Activated T-cell treated with anti-CD3 and anti-CD28 coated beads, Interleukin-2, amount 50 U/mL, for 72 hours (primary cell): ENCODE measurements at places on chromosomes 7 and 10. TPM values are rescaled to one million over a fixed set of nuclear protein-coding genes. Genes with fewer than 3 reads are reported as not detected.
A peak's percentile ranks its signal among the peaks of the same experiment; 100 is the strongest.

Gene HOXA11
- total RNA-seq: 0.14 TPM

- H3K27me3 ChIP-seq: no peaks in the 10 kb centered on the region
- DNase-seq: no peak
- peaks cover 72% of the 10 kb centered on the region for H3K4me1 ChIP-seq
- peak overlapping the region; percentile 99 for H3K4me3 ChIP-seq
- peaks cover 4% of the 10 kb centered on the region for H3K36me3 ChIP-seq
Observed at GRCh38 chr7:5777932-5778331, 3.5 kb downstream of the RNF216 start.

DNA sequence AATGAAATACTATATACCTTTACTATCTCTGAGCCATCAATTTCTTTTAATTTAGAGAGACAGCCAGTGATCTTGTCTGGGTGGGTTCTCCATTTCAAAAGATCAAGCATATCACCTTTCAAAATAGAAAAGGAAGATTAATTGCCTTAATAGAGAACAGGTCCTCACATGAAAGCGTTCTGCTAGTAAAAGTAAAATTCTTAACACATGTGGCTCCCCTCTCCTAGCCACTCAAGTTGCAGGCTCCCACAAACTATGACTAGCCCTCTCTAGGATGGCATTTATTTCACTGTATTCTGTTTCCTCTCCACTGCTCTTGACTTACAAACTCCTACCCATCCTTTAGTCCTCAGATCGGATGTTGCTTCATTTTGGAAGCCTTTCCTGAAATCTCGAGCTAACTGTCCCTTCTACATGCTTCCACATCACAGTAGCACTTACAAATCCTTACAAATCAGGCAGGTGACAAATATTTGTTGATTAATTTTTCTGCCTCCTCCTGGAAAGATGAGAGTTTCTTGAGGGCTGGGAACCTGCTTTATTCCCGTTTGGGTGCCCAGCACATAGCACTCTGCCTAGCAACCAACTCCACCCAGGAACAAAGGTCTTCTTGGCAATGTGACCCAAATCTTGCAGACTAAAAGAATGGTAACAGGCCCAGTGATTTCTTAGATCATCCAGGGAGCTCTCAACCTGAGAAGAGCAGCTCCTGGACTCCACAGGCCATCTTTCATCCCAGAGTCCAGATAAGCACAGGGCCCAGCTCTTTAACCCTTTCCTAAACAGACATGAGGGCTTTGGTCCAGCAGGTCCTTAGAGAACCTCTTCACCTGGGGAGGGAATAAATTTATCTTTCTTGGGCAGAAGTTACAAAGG is 310.4 kb upstream of the IMMP2L start:
- no peak for DNase-seq
- no peak overlapping the region for H3K27ac ChIP-seq
- H3K4me3 ChIP-seq: no peak overlapping the region
- H3K4me1 ChIP-seq: no peaks in the 10 kb centered on the region
- peaks cover 10% of the 10 kb centered on the region for H3K27me3 ChIP-seq
- H3K36me3 ChIP-seq: no peaks in the 10 kb centered on the region

DNA sequence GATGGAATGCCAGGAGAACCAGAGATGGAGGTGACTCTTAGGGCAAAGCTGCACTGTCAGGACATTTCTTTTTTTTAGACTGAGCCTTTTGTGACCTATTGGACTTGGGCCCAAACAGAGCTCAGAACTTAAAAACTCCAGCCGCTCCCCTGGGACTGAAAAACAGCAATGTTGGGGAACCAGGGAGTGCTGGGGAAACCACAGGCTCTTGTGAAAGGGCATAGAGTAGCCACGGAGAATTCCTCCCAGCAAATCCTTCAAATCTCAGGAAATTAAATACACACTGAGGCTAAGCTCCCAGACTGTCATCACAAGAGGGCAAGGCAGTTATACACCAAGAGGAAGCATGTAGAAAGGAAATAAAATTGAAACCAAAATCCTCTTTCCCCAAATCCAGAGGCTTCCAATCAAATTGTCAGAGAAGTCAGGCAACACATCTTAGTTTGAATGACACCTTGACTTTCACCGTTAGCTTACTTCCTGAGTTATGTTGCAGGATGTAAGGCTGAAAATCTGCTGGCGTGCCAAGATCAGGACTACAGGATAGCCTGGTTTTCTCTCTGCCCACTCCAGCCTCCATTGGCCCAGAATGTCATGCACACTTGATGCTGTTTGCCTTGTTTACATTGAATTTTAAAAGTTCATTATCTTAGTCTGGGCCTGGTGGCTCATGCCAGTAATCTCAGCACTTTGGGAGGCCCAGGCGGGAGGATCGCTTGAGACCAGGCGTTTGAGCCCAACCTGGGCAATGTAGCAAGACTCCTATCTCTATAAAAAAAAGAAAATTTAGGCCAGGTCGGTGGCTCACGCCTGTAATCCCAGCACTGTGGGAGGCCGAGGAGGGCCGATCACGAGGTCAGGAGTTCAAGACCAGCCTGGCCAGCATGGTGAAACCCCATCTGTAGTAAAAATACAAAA is 2.6 kb upstream of the RFC2 start:
- peaks cover 10% of the 10 kb centered on the region for H3K4me1 ChIP-seq
- no peak overlapping the region for H3K27ac ChIP-seq
- no peak for DNase-seq
- H3K27me3 ChIP-seq: no peaks in the 10 kb centered on the region

Gene SNX10
- 37.4 TPM for total RNA-seq

Gene SERPINE1
- total RNA-seq: not detected

DNA sequence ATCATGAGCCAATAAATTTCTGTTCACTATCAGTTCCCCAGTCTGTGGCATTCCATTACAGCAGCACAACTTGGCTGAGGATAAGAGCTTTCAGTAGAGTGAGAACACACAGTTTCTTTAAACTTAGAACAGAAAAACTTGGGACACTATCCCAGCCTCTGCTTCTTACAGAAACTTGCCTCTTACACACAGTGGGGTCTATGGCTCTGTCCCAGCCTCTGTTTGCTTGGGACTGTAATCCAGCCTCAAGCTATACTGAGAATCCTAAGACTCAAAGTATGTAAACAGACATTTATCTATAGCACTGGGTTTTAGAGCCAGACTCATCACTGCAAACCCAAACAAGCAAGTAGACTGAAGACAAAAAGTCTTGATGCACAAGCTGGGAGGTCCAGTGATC is 355.8 kb upstream of the VSTM2A start:
- H3K4me1 ChIP-seq: no peaks in the 10 kb centered on the region
- peaks cover 4% of the 10 kb centered on the region for H3K36me3 ChIP-seq
- no peak overlapping the region for H3K4me3 ChIP-seq

Gene TMEM213
- not detected for total RNA-seq

- no peaks in the 10 kb centered on the region for H3K27me3 ChIP-seq
- no peak for DNase-seq
- peaks cover 4% of the 10 kb centered on the region for H3K36me3 ChIP-seq
- no peak overlapping the region for H3K4me3 ChIP-seq
- H3K27ac ChIP-seq: no peak overlapping the region
- no peaks in the 10 kb centered on the region for H3K4me1 ChIP-seq
Observed at GRCh38 chr7:140773104-140773503, 76.6 kb downstream of the NDUFB2 start.

DNA sequence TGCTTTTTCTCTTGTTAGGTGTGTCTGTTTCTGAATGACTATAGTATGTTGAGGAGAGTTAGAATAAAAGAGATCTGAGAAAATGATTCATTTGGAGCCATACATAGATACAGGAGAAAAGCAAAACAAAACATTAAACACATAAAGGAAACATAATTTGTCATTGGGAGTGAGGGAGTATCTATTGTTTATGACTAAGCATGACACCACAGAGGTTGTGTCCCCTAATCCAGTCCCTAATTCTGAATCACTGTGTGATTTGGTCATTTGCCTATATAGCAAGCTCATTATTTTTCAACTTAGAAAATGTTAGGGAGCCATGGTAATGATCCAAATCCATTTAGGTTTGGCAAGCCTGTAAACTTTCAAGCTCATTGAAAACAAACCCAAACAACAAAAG is 132.3 kb upstream of the BMPER start:
- H3K4me1 ChIP-seq: peaks cover 16% of the 10 kb centered on the region
- peak overlapping the region; percentile 2 for H3K27ac ChIP-seq
- DNase-seq: no peak
- no peak overlapping the region for H3K4me3 ChIP-seq

DNA sequence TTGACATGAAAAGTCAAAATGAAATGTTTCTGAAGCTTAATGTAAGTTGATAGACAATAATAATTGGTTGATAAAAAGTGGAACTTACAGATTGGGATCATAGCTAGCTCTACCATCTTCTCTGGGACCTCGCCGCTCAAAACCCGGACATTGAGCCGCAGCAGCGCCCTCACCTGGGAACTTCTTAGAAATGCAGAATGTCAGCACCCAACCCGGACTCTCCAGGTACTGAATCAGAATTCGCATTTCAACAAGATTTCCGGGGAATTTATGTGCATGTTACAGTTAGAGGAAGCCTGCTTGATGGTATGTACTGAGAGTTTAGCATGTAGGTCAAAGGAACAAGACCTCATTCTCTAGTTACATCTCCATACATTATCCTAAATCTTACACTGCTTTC is 36.7 kb upstream of the ABLIM1 start:
- no peak overlapping the region for H3K27ac ChIP-seq
- peaks cover 11% of the 10 kb centered on the region for H3K4me1 ChIP-seq
- DNase-seq: peak; percentile 25
- no peaks in the 10 kb centered on the region for H3K36me3 ChIP-seq
- peaks cover 6% of the 10 kb centered on the region for H3K27me3 ChIP-seq

DNA sequence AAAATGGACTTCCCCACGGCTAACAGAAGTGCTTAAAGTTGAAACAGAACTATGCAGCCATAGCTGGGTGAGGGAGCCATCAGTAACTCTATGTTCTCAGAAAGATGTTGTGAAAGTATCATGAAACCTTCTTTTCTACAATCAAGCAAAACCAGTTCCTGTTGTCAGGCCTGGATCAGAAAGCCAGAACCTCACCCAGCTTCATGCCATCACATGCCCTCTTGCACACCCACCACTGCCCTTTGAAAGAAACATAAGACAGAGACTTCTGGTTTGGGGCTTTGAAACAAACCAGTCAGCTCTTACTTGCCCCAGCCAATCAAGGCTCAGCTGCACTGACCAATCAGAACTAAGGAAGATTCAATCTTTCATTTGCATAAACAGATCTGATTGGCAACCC is 230.8 kb upstream of the FERD3L start:
- no peaks in the 10 kb centered on the region for H3K27me3 ChIP-seq
- H3K4me1 ChIP-seq: no peaks in the 10 kb centered on the region
- DNase-seq: no peak
- no peak overlapping the region for H3K4me3 ChIP-seq
- H3K36me3 ChIP-seq: no peaks in the 10 kb centered on the region

DNA sequence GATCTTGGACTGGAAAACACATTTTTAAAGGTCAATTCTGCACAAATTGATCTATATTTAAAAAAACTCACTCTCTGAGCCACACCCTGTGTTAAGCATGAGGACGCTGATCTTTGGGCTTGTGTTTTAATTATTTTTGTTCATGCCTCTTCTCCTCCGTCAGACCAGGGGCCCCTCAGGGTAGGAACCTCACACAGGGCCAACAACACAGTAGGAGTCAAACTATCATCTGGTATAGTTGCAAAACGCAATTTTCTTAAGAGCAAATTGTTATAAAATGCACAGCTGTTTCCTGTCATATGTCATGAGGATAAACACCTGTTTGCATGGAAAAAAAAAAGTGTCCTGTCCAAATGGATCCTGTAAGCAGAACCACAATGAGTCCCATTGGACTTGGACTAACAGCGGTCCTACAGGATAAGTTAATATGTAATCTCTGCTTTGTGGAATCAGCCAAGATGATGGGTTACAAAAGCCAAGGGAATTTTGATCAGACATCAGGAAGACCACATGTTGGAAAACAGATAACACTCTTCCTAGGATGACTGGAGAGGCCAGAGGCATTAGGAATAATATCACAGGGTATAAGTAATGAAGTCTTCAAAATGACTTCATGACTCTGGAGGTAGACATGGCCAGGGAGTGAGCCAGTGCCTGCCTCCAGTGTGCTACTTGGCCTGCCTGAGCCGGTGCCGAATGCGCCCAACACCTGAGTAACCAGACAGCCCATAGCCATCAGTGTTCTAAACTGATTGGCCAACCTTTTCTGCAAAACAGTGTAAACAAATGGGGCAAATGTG is 184.9 kb upstream of the ADCY1 start:
- H3K36me3 ChIP-seq: peaks cover 3% of the 10 kb centered on the region
- H3K27me3 ChIP-seq: peaks cover 11% of the 10 kb centered on the region
- H3K4me3 ChIP-seq: no peak overlapping the region

- H3K36me3 ChIP-seq: no peaks in the 10 kb centered on the region
- H3K4me1 ChIP-seq: peaks cover 83% of the 10 kb centered on the region
- H3K27ac ChIP-seq: peak overlapping the region; percentile 20
- no peak for DNase-seq
- no peak overlapping the region for H3K4me3 ChIP-seq
Observed at GRCh38 chr7:24912874-24913514, 67.0 kb downstream of the OSBPL3 start.

Gene MOGAT3
- total RNA-seq: not detected

DNA sequence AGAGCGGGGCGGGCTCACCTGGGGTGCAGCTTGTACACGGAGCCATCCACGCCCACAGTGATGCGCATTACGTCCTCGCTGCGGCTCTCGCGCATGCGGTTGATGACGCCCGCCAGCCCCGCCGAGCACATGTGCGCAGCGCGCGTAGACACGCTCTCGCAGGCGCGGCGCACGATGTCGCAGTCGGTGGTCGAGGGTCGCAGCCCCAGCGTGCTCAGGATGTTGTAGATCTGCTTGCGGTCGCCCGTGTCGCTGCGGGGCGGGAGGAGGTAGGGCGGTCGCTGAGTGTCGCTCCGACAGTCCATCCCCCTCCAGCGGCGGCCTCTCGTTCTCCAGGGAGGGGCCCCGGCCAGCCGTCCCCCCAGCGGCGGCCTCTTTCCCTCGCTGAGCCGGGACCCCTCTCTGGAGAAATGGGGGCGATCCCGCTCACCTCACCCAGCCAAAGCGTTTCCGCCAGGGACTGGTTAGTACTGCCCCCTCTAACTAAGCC is 4.4 kb upstream of the MYL7 start:
- peak; percentile 60 for DNase-seq
- no peak overlapping the region for H3K27ac ChIP-seq

GRCh38 chr10:28587970-28588290 is 55.0 kb downstream of the WAC start:
- no peaks in the 10 kb centered on the region for H3K27me3 ChIP-seq
- H3K36me3 ChIP-seq: peaks cover 10% of the 10 kb centered on the region
- no peak for DNase-seq
- peaks cover 24% of the 10 kb centered on the region for H3K4me1 ChIP-seq
